Prostate gland (tissue), 2 donors: ENCODE measurements at places on chromosomes 2 and 18. TPM values are rescaled to one million over a fixed set of nuclear protein-coding genes. Genes with fewer than 3 reads are reported as not detected.

Gene PCGF1
- 14.7 TPM for total RNA-seq

Gene SLC11A1
- total RNA-seq: 10.8 TPM

DNA sequence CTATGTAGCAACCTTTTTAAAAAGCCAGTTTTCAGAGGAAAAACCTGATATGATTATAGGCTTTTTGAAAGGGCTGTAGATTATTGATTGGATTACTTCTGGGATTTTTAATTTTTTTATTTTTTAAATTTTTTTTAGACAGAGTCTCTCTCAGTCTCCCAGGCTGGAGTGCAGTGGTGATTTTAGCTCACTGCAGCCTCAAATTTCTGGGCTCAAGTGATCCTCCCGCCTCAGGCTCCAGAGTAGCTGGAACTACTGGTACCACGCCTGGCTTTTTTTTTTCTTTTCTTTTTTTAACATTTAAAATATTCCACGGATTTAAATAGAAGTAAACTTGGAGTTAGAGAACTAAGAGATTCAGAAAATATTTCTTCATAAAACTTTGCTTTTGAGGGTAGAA lies 1.2 kb downstream of the MRPL19 start:
- H3K4me1 ChIP-seq: peaks cover 5% of the 10 kb centered on the region
- no peaks in the 10 kb centered on the region for H3K36me3 ChIP-seq
- no peak overlapping the region for H3K4me3 ChIP-seq
- no peak for DNase-seq
- H3K27me3 ChIP-seq: no peaks in the 10 kb centered on the region
- H3K27ac ChIP-seq: no peak overlapping the region

GRCh38 chr2:122704109-122704563 lies 948.7 kb downstream of the TSN start:
- DNase-seq: no peak
- H3K4me3 ChIP-seq: no peak overlapping the region
- H3K4me1 ChIP-seq: no peaks in the 10 kb centered on the region
- H3K36me3 ChIP-seq: no peaks in the 10 kb centered on the region
- H3K27me3 ChIP-seq: no peaks in the 10 kb centered on the region

DNA sequence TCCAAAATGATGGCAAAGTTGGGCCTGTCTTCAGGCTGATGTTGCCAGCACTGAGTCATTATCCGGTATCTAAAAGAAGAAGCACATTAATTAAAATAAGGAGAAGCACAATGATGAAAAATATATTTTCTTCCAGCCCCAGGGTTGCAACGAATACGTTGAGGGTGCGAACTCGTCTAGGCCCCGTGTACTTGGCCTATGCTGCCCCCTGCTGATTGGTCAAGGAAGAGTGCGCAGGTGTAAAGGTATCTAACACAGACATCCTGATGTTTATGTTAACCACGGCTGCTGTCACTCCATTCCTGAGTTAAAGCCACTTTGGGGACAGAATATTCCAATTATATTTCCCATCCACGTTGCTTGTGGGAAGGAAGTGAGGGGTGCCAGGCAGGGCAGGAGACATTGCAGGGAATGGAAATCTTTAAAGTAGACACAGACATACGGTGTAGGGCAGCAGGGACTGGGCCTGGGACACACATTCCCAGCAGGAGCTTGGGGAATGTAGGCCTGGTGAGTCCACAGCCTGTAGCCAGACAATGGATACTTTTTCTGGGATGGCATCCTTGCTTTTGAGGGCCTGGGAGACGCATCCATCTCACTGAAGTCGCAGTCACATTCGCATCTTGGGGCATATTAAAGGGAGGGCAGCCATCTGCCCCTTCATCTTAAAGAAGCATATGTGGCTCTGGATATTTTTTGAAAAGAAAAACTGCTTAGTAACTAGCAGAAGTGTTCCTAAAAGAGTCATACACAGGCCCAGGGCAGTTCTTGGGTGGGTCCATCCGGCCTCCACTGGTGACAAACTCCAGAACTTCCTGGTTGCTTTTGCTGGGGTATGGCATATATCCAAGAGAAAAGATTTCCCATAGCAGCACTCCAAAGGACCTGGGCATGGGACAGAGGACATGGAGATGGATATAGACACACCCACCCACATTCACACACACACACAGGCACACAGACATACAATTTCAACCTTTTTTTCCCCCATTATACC lies 81.9 kb downstream of the CLIP4 start:
- peak; percentile 63 for DNase-seq
- no peaks in the 10 kb centered on the region for H3K4me1 ChIP-seq
- no peaks in the 10 kb centered on the region for H3K36me3 ChIP-seq
- H3K27ac ChIP-seq: no peak overlapping the region
- H3K4me3 ChIP-seq: no peak overlapping the region

DNA sequence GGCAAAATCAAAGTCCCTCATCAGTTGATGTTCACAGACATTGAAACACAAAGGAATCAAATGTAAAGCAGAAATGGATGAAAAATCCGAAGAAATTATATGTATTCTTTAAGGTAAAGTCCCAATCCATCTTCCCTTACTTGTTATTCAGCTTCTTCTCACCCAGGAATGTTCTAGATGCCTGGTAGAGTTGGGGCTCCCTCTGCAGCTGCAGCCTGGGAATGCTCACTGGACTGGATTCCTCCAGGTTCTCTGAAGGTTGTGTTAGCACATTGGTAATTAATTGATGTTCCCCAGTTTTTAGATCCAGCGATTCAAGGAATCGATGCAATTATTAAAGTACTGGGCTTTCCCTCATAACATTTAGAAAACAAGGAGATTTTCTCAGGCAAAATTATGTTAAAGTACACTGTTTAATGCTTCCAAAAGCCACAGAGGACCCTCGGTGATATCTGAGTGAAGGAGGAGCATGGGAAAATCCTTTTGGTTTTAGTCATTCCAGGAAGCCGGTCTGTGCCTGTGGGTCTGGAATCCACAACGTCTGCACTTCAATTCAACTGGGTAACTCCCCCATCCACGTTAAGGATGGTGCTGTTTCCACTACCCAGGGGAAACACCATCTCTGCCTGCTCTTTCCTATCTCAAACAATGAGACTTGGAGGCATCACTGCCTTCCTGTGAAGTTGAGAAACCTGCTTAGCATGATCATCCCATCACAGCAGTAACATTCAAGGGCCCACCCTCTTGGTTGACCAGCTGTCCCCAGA lies 22.0 kb downstream of the NTSR2 start:
- no peaks in the 10 kb centered on the region for H3K36me3 ChIP-seq
- H3K27ac ChIP-seq: no peak overlapping the region
- DNase-seq: no peak

GRCh38 chr2:134375935-134376334 lies 122.1 kb downstream of the MGAT5 start:
- H3K4me3 ChIP-seq: no peak overlapping the region
- no peak overlapping the region for H3K27ac ChIP-seq
- no peaks in the 10 kb centered on the region for H3K4me1 ChIP-seq
- H3K27me3 ChIP-seq: no peaks in the 10 kb centered on the region
- peak; percentile 24 for DNase-seq
- H3K36me3 ChIP-seq: no peaks in the 10 kb centered on the region

- no peaks in the 10 kb centered on the region for H3K27me3 ChIP-seq
- H3K27ac ChIP-seq: no peak overlapping the region
- H3K4me1 ChIP-seq: no peaks in the 10 kb centered on the region
These were observed 7.6 kb upstream of the MSTN start for GRCh38 chr2:190069936-190070696.

- H3K4me1 ChIP-seq: peaks cover 3% of the 10 kb centered on the region
- H3K36me3 ChIP-seq: no peaks in the 10 kb centered on the region
These were observed at the start of gene CYP1B1 for GRCh38 chr2:38075507-38076151. Gene CYP1B1, minus strand, starts transcription at chr2:38076151. Its CDS starts 763 bp downstream, at chr2:38075388.

DNA sequence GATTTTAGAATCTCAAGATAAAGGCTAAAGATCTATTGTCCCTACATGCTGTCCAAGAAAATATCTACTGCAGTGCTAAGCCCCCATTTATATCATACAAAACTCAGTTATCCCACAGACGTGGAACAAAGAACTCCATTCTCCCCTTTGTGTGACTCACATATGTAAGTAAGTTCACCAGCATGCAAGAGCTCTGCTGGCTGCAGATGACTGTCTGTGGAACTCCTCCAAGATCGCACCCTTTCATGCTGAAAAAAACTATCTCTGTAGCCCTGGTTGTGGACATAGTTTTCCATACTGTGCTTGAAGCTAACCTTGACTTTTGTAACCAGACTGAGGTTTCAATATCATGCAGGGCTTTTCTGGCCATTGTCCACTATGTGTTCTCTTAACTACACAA lies 207.1 kb downstream of the ZNF521 start:
- DNase-seq: no peak
- no peak overlapping the region for H3K4me3 ChIP-seq
- no peaks in the 10 kb centered on the region for H3K27me3 ChIP-seq
- no peak overlapping the region for H3K27ac ChIP-seq
- no peaks in the 10 kb centered on the region for H3K4me1 ChIP-seq
